Ovary (tissue), 10 donors: ENCODE measurements at places on chromosomes 16 and 17.

- DNase-seq: no peak
Observed at GRCh38 chr16:74281300-74281699, 15.3 kb upstream of the PSMD7 start.

DNA sequence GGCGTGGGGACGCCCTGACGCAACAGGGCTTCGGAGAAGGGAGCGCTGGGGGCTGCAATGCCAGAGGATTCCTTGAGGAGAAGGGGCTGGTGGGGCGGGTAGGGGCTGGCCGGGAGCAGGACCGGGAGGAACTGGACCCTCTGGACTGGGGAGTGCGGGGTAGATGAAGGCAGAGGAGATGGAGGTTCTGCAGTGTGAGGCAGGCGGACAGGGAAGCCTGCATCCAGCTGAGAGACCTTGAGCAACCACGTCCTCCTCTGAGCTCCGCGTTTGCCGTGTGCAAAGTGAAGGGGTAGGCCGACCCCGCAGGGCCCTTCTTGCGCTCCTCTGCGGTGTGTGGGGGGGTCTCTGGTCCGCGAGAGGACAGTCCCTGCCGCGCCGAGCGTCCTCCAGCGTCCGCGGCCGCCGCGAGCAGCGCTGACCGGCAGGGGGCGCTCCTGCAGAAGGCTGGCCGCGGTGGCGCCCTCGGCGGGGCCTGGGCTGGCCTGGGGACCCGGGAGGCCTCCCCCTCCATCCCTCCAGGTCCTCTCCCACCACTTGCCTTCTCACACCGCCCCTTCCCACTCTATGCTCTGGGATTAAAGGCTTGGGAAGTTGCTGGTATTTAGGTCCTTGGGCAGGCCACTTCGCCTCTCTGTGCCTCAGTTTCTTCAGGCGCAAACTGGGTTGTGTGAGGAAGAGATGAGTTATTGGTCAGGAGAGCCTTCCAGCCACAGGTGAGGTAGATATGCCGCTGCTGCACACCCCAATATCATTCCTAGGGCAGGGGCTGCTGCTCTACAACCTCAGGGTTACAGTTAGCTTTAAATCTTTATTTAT is 9.6 kb upstream of the WNT9B start:
- no peak for DNase-seq

GRCh38 chr16:80894091-80894490 is 89.7 kb upstream of the CDYL2 start:
- DNase-seq: no peak

DNA sequence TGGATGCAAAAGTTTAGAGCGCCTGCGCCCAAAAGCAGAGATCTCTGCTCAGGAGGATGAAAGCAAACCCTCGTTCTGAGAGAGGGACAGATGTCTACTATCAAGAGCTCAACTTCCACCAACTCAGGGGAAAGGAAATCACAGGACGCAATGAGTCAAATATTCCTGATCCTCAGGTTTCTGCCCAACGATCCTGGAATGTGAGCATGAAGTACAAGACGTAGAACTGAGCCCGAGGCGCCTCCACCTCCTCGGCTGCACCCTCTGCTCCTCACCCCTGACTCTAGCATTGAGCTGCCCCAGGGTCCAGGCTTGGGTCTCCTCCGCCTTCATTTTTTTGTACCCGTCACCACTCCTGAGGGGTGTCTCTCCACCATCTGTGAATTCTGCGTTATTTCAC is 15.4 kb downstream of the IFT140 start:
- DNase-seq: no peak

DNA sequence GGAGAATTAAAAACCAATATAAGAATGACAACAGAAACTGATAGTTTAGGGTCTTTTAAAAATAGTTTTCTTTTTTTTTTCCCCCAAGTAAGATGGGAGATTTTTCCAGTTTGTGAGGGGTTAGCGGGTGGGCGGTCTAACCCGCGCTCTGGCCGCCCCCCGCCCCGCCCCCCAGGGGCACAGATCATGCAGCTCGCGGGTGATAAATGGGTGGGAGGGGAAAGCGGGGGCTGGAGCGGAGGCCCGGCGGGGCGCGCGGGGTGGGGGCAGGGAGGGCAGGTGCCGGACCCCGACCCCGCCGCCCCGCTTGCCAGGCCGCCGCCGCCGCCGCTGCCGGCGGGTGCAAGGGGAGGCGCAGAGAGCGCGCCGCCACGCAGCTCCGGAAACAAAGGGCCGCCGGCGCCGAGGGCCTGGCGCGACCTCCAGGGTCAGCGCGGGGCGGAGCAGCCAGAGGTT is 60.1 kb upstream of the GSE1 start:
- no peak for DNase-seq

GRCh38 chr17:49016775-49017463 is 19.7 kb downstream of the IGF2BP1 start:
- DNase-seq: no peak

- DNase-seq: no peak
Observed at GRCh38 chr17:6488008-6488539, 43.8 kb downstream of the PIMREG start.

DNA sequence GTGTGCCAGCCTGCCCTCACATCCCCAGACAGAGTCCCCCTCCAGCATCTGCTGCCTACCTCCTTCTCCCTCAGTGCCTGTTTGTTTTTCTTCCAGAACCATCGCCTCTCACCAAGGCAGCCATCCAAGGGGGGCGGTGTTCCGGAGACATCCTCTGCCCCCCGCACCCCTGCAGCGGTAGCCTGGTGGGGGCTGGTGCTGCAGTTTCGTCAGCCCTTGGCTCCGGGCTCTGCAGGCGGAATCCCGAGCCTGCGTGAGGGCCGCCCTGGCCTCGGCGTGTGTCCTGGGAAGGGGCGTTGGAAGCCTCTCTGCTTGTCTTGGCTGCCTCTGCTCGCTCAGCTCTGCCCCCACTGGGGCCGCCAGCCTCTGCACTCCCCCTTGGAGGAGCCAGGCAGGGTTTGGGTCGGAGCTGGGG is 126.0 kb upstream of the CIBAR2 start:
- peak; percentile 98 for DNase-seq

DNA sequence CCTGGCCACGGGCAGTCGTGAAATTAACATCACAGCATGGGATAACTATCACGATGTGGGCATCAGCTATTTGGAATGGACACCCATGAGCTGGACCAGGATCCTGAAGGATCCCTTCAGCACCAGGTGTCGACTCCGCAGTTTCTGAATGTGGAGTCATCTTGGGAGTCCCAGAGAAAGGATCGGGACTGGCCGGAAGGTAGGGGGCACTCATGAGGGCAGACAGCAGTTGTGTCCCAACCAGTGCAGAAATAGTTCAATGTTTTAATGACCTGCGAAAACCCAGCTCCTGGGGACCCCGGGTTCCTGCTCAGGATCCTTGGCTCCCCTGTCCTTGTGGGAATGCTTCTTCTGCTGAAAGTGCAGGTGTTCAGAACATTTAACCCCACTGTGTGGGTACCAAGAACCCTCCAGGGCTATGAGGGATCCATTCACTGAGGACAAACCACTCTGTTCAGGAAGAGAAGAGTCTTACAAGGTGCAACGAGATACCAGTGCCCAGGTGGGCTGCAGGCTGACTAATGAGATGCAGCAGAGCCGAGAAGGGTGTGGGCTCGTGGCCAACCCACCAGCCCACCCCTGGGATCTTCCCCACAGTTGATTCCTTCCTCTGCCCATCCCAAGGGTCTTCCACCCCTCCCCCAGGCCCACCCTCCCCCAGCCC is 154.8 kb downstream of the SALL1 start:
- no peak for DNase-seq

- DNase-seq: no peak
Observed at GRCh38 chr17:30398328-30399041, 19.8 kb downstream of the CPD start.

- DNase-seq: no peak
Observed at GRCh38 chr16:78199325-78200022, 100.0 kb downstream of the WWOX start.

DNA sequence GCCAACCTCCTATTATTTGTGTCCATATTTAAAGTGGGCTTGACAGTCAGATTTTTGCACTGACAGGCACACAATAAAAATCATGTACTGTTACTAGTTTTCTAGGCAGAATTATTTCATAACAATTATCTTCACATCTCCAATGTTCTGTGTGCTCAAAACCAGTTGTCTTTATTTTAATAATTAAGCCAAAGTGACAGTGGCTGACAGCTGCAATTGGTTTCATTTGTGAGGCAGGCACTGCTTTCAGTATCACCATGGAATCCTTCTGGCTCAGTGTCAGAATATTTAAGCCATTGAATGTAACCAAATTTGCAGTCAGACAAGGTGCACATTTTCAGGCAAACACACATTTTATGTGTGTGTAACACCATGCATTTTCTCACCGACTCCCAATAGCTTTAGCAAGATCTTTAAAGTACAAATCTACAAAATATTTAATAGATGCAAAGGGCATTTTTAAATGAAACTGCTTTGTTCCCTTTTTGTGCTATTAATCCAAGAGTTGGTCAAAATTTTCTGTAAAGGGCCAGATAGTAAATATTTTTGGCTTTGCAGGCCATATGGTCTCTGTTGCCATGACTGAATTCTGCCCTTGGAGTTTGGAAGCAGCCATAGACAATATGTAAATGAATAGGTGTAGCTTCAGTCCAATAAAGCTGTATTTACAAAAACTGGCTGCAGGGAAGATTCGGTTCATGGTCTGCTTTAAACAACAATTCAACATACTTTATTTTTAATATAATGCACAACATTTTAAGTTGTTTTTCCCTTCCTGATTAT is 486.0 kb downstream of the KCNJ2 start:
- no peak for DNase-seq

DNA sequence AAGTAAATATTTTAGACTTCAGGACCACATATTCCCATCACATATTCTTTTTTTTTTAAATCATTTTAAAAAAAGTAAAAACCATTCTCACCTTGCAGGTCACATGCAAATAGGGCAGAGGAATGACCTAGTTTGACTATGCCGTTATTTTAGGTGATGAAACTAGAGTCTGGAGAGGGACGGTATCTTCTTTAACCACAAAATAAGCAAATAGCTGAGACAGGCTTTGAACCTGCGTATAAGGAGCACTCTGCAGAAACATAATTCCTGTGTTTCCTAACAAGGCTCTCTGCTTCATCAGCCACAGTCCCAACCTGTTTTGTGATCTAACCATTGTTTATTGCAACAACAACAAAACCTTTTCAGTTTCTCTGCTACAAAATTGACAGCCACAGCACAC is 121.5 kb downstream of the PCTP start:
- DNase-seq: no peak

GRCh38 chr16:2787961-2788360 is 601 bp upstream of the PRSS33 start:
- DNase-seq: no peak

- no peak for DNase-seq
Observed at GRCh38 chr17:81083125-81083765, 48.3 kb downstream of the BAIAP2 start.

DNA sequence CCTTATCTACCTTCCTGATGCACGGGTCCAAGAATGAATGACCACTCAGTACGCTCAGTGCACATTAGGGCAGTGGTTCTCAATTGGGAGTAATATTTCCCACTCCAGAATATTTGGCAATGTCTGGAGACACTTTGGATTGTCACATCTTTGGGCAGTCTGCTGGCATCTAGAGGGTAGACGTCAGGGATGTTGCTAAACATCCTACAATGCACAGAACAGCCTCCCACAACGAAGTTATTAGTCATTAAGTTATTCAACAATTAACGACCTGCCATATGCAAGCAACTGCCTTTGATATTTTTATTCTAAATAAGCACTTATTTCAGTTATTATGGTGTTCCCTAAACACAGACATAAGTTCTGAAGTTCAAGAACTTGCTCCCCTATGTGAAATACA is 669.3 kb downstream of the TOX3 start:
- DNase-seq: no peak

DNA sequence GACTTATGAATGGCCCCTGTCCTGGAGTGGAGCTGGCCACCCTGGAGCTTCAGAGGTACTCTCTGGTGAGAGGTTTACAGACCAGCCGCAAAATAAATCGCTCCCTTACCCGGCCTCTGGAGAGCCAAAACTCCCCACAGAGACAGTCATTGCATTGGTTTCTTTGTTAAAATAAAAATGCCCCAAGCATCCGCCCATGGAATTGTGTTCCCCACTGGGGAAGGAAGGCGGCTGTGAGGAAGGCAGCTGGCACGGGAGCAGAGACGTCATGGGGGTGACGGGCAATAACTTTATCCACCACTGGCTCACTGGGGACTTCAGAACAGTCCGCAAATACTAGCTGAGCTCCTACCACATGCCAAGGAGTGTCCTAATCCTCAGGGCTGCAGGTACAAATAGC is 266.2 kb upstream of the FOXF1 start:
- no peak for DNase-seq

DNA sequence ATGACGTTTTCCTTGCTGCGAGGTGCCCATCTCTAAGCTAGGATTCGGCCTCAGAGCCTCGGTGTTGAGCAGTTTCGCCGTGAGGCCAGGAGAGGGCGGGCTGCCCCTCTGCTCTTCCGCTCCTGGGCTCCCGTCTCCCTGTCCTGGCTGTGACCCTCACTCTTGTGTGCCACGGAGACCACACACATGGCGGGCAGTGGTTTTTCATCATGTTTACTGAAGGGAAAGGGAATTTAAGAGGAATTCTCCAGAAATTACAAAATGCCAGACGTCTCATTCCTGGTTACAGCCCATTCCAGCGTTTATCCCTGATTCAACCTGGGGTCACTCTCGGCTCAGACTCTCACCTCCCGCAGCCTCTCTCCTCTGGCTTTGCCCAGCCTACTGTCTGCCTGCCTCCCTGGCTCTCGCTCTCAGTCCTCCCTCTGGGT is 96.8 kb upstream of the ELAC2 start:
- peak; percentile 46 for DNase-seq

DNA sequence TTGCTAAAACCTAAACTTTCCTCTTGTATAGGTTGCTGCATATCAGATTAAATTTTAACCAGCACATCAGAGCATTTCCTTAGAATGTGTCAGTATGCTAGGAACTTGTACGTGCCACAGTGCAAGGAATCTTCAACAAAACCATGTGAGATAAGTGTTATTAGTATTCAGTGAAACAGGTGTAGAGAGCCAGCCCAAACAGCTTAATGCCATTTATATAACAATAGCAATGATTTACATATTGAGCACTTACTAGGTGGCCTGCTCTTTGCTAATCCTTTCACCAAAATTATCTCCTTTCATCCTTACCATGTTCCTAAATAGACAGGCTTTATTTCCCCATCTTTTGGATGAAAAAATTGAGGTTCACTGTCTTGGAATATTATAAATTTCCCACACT is 485.7 kb downstream of the HS3ST4 start:
- no peak for DNase-seq

DNA sequence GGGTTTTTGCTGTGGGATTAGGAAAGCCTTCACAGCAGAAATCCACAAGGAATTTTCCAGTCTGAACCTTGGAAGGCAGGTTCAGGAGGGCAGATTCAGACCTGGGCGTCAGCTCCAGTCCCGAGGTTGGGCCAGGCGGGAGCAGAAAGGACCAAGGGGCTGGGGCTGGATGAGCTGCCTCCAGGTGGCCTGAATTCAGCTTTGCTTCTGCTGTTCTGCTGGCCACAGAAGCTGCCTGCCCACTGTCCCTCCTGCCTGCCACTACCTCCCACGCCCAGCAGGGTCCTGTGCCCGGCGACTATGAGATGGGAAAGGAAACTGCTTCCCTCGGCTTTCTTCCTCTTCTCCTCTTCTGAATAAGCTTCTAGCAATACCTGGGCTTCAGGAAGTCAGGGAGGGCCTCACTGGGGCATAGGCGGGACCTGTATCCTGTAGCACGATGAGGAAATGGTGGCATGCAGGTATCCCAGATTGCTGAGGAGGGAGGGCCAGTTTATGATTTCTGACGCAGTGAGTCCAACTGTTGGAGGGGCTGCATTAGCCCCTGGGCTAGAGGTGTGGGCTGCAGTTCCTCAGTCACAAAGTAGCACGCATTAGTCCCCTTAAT is 18.4 kb downstream of the TBX4 start:
- no peak for DNase-seq

- no peak for DNase-seq
Observed at GRCh38 chr16:16022683-16023064, 73.3 kb downstream of the ABCC1 start.
